ENCODE measurements at places on chromosomes 3 and 15.

DNA sequence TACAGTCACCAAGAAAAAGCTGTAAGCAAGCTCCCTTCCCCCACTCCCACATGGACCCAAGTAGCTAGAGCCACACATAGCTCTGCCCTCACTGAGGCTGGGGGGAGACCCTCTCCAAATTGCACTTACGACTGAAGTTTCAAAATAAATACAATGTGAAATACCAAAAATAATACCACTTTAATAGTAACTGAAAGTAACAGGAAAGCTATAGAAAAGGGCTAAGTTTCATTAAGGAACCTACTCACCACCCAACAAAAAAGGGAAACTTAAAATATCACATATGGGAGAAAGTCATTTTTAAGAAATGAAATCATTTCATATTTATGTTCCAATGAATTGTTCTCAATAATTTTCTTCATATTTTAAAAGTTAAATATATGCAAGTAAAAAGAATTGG is 130.4 kb upstream of the UBE2E2 start:
- DNase-seq: no peak

DNA sequence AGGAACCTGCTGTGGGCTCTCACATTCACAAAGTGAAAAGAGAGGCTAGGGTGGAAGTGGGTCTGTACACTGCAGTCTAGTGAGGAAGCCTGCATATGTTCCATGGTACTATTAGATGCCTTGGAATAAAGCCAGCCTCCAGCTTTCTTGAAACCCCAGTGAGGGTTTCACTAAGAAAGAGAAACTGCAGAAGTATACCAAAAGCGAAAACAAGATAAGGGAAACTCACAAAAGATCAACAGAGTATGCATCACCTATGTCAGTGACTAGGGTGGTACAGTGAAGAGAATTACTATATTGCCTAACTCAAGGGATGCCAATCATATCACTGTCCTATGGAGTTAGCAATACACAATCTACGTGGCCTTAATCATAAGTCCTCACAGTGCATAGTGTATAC is 212.5 kb upstream of the GADL1 start:
- no peak for DNase-seq

DNA sequence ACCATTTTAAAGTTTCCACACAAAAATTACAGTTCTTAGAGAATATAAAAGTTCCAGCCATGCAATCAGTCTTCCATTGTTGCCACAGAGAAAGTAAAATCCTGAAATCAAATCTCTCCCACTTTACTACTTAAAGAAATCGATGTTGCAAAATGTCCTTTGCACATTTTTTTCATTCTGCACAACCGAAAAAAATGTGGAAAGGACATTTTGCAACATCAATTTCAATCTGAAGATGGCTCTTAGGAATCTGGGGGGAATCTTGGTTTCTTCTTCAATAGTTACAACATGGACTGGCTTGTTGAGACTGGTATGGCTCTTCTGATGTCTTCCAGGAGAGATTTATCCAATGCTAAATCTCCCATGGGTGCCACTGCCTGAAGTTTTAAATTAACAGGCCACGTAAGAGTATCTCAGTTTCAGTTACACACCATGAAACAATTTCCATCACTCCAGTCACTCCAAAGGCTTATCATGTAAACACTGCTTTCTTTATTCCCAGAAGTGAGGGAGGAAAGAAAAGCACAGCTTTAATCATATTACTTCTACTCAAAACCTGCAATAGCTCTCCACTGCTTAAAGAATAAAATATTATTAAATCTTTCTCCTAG is 55.8 kb upstream of the CTNNB1 start:
- no peak for DNase-seq

- DNase-seq: no peak
Measured at GRCh38 chr15:50077651-50078050, 41.4 kb downstream of the ATP8B4 start.

- no peak for DNase-seq
Measured at GRCh38 chr15:33801954-33802353, 166.3 kb upstream of the CHRM5 start.

- DNase-seq: no peak
Measured at GRCh38 chr3:135229018-135229495, 434.0 kb downstream of the EPHB1 start.

- DNase-seq: no peak
Measured at GRCh38 chr3:13654330-13655060, 105.6 kb downstream of the FBLN2 start.

- DNase-seq: no peak
Measured at GRCh38 chr3:150296123-150296735, 111.9 kb upstream of the TSC22D2 start.

DNA sequence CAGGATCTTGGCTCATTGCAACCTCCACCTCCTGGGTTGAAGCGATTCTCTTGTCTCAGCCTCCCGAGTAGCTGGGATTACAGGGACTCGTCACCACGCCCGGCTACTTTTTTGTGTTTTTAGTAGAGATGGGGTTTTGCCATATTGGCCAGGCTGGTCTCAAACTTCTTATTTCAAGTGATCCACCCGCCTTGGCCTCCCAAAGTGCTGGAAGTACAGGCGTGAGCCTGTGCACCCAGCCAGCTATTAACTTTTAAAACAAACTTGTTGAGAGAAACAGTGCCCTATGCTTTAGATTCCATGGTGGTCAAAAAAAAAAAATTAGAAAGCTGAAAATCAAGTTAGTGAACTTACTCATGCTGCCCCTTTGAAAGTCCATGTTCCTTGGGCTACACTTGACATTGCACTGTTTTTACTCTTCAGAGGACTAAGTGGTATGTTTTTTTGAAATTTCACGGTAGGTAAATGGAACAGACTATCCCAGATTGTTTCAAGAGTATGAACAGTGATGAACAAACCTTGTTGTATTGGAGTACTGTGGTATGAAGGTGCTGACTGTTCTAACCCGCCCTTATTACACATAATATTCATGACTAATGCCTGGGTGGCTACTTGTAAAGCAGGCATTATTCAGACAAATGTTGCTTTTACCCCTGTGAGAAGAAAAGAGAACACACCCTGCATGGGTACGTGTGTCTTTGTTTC is 206.9 kb downstream of the KLHL25 start:
- peak; percentile 73 for DNase-seq

GRCh38 chr3:28291577-28291976 is 50.2 kb downstream of the CMC1 start:
- DNase-seq: no peak

DNA sequence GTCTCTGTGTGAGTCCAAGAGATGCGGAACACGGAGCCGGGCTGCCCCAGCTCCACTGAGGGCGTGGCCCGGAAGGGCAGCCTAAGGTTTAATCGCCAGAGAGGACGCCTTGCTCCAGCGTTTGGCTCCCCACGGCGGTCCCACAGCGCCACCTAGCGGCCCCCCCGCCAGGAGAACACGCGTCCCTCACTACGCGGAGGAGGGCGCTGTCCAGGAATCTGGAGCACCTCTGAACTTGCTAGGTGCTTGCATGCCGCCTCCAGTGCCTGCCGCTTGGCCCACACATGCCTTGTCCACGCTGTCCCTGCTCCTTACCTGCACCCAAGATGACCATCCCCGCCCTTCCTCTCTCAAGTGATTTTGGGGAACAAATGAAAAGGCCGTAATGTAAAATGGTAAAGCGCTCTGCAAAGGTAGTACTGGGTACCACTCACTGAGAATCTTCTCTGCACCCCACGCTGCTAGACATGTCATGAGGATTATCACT is 14.4 kb upstream of the MRPS22 start:
- peak; percentile 81 for DNase-seq

GRCh38 chr15:81000144-81000623 is 539 bp upstream of the TLNRD1 start:
- DNase-seq: no peak

- DNase-seq: no peak
Measured at GRCh38 chr3:133274477-133274876, 125.4 kb upstream of the BFSP2 start.

DNA sequence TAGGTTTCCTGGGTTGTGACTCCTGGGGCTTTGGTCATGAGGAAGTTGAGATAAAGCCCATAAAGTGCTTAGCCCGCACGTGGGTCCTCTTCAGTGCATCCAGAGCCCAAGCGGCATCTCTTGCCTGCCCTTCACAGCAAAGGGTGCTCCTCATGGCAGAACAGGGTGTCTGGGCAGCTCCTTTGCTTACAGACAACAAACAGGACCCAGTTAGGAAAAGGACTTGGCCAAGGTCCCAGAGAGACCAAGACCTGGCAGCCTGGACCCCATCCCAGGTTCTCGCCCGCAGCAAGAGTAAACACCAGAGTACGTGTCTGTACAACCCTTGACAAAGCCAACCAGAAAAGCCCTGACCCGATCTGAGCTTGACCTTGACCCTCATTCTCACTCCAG is 27.0 kb downstream of the ALS2CL start:
- DNase-seq: no peak

DNA sequence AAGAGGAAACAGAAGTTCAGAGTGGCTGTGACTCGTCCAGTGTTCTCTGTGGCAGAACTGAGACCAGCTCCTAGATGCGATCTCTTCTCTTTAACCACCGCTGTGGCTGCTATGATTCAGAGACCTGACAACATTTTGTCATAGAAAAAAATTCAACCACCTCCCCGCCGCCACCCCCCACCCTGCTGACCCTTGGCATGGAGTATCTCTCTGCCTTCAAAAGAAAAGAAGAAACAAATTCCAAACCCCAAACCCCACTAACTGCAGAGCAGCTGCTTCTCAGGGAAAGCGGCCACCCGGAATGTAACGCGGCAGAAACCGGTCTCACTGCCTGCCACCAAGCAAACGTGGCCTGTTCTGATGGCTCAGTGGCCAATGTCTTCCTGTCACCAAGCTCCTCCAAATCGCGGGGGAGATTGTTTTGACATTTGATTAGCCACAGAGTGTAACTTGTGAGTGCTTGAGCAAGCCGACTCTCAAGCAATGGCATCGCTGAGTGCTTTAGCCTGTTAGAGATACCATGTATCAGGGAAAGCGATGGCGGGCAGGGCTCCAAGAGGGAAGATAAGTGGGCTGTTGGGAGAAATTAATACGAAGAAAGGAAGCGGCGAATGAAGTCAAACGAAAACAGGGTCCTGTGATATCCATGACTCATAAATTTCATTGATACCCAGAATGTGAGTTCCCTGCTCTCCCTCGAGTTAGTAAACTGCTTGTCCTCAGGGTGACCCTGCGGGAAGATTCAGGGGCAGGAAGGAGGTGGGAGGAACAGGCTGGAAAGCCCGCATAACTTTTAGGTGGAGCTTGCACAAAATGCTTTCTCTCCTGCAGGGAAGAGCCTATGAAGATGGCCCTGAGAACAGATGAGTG is 44.8 kb upstream of the TLE3 start:
- DNase-seq: no peak

- no peak for DNase-seq
Measured at GRCh38 chr15:53963801-53964200, 14.4 kb upstream of the UNC13C start.

- DNase-seq: peak; percentile 33
Measured at GRCh38 chr15:73688455-73688854, 4.3 kb downstream of the CD276 start.

DNA sequence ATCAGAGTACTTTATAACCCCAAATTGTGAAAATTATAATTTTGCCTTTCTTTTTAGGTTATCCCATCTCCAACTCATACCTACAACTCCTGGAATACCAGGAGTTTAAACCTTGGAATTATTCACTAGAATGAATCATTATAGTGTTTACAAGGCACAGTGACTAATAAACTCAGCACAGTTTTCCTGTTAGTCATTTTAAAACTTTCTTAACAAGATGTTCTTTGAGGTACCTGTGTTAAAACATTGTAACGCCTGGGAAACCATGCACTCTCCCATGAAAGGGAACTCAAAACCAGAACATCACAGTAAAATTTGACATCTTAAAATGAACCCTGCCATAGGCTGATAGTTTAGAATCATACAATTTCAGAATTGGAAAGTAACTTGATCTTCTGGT is 132.4 kb upstream of the OSTN start:
- peak; percentile 64 for DNase-seq

DNA sequence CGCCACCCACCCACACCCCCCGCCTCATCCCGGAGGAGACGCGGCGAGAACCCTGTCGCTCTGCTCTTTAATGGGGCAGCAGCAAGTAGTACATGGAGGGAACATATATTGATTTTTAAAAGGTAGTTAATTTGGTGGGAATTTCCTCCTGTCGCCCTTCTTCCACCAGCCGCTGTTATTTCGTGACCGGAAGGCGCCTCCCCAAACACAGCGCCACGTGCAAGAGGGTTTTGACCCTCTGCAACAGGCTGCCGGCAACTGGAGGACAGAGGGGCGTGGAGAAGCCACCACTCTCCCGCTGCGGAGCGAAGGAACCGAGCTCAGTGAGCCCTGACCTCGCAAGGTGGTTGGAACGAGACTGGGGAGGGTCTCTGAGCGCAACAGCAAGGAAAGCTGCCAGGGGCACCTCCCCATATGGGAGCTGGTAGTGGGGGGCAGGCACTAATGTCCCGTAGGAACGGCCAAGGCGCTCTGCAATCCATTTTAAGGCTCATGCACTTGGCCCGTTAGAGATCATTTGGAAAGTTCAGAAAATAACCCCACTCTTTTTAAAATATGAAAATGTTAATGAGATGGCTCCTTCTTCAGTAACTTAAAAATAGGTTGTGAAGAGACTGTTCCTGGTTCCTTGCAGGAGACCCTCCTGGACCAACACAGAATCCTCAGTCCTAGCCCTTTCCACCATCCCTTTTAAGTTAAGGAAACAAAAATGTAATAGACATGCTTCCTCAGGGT is 4.3 kb downstream of the ONECUT1 start:
- DNase-seq: no peak

GRCh38 chr3:184739594-184740505 is 28.0 kb upstream of the MAGEF1 start:
- no peak for DNase-seq
